ENCODE measurements at places on chromosomes 6 and 20.

GRCh38 chr20:10476319-10476724 lies 41.2 kb downstream of the SLX4IP start:
- no peak for DNase-seq

DNA sequence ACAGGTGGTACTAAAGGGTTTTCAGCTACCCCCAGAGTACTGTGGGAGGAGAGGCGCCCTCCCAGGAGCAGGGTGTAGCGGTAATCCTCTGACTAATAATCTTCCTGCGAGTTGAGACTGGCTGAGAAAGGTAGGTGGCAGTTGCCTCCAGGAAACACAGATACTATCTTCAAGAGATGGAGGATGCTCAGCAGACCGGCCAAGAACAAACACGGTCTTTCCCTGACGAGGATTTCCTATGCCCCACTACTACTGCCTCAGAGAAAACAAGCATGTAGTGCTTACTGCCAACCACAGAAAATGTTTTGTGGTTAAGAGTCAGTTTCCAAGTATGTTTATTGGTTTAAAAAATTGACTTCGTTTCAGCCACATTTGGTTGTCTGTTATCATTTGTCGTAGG lies 26.8 kb downstream of the C6orf89 start:
- no peak for DNase-seq

- peak; percentile 92 for DNase-seq
Observed at GRCh38 chr6:108133594-108134179, 32.1 kb upstream of the NR2E1 start.

- no peak for DNase-seq
Observed at GRCh38 chr6:26520237-26520849, 17.8 kb upstream of the HMGN4 start.

- DNase-seq = peak; percentile 91
Observed at GRCh38 chr6:89411145-89412070, 665 bp downstream of the RRAGD start.

DNA sequence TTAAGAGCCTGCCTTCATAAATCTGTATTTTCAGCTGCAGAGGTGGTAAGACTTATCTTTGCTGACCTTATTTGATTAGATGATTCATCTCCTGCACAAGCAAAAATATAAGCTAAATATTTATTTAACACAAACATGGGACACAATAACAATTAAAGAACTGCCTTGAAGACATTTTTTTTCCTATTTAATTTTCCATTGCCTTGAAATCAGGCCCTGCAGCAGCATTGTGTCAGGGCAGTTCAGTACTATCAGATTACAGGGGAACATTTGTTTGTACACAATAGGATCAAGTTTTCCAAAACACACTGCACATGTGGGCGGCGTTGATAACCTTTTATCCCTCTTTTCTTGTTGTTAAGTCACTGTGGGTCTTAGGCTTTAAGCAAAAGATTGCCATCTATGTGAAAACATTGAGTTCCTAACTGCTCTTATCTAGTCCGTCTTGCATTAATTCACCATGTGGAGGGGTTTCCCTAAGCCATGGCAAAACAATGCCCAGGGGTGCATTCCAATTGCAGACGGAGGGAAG lies 7.4 kb downstream of the ADGRF5 start:
- DNase-seq = no peak

DNA sequence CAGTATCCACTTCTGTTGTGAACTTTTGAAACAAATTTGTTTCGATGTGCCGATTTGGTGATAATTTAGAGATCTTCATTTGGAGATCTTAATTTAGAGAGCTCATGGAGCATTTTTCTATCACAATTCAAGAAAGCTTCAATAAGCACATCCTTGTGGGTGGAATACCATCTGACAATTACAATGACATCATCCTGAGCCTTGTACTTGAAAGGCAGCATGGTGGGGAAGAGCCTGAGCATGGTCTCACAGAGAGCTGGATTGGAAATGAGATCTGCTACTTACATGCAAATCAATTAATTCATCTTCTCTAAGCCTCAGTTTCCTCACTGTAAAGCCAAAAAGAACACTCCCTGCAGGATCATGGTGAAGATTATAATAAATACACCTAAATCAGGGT lies 75.9 kb downstream of the FRK start:
- no peak for DNase-seq

- DNase-seq = no peak
Observed at GRCh38 chr20:49685809-49686208, 27.9 kb downstream of the B4GALT5 start.

DNA sequence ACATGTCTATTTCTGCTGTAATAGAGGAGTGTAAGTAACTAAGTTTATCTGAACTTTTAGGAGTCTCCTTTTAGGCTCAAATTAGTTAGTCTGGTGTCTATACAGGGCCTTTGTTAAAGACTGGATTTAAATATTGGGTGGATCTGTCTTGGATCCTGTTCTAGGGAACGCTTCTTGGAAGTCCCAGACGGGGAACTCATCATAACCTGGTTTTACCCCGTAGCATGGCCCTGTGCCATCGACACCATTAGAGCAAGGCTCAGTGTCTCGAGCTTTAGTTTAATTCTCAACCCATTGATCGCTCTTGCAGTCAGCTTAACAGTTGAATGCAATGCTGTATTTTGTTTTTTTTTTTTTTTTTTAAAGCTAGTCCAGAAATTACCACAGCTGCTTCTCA lies 89.9 kb downstream of the CARMIL1 start:
- no peak for DNase-seq

DNA sequence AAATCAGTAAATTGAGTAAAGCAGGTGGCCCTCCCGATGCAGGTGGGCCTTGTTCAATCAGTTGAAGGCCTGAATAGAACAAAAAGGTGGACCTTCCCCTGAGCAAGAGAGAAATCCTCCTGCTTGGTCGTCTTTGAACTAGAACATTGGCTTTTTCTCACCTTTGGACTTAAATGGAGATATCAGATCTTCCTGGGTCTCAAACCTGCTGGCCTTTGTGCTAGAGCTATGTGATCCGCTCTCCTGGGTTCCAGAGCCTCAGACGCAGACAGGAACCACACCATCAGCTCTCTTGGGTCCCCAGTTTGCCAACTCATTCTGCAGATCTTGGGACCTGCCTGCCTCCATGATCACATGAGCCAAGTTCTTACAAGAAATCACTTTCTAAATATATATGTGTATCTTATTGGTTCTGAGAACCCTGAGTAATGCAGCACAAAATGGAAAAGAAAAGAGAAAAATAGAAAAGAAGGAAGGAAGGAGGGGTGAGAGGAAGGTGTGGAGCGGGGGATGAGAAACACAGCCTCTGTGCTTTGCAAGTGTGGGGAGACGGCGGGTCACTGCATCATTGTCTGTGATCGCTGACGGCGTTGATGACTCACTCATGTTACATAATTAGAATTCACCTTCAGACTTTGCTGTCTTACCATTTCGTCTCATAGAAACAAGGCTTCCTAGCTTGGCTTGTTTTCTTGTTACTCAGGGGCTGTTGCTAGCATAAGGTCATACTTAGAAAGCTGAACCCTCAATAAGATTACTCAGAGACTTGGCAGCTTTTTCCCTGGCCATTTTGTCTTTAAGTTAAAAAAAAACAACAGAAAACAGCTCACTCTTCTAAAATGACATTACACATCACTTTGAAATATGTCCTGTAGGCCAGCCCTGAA lies 85.7 kb upstream of the NEDD9 start:
- DNase-seq = no peak

DNA sequence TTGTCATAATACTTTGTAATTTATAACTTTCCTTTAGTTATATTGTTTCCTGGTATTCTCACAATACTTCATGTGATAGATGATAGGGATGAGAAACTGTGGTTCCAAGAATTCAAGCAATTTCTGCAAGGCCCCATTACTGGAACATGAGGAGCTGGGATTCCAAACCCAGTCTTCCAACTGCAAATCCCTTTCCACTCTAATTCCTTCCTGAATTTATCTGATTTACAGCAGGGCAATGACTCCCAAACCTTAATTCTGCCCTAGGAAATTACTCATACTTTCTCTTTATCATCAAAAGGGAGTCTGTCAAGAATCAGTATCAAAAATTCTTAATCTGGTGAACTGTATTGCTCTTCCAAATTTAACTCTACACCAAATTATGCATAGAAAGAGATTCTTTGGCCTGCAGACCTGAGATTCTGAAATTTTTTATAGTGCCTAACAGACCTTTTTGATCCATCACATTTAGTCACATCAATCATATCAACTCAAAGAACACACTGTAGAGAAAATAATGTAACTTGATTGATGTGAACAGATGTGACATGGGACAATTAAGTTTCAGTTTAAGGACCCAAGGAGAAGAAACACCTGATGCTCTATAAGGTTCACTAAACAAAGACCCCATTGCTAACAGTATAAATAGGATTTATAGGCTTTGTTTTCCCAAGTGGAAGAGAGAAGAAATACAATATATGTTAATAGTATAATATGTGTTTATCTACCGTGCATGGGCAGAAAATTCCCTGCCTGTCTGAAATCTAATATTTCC lies 41.5 kb upstream of the GJA1 start:
- no peak for DNase-seq

- no peak for DNase-seq
Observed at GRCh38 chr6:118324116-118324515, 224.0 kb upstream of the PLN start.

GRCh38 chr6:4320860-4321259 lies 185.5 kb upstream of the ECI2 start:
- no peak for DNase-seq

- DNase-seq = peak; percentile 86
Observed at GRCh38 chr6:17986656-17987446, 584 bp downstream of the KIF13A start.

GRCh38 chr20:51164731-51165130 lies 141.8 kb upstream of the KCNG1 start:
- no peak for DNase-seq

- no peak for DNase-seq
Observed at GRCh38 chr6:82551831-82552230, 188.2 kb downstream of the TPBG start.

GRCh38 chr6:149154261-149154821 lies 163.2 kb upstream of the TAB2 start:
- DNase-seq = no peak

DNA sequence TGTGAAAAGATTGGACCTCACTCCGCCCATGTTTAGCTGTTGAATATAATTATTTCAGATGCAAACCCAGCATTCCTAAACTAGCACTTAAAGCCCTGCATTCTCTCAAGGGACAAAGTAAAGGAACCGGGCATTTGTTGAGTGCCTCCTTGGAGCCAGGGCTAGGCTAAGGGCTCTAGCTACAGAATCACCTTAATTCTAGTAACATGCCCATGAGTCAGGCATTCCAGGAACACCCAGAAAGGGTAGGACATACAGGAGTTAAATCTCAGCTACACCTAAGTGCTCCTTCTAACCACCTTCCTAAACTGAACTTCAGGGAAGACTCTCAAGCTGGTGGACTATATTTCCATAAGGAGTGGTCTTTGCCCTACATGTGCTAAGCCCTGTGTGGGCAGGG lies 89.4 kb downstream of the SLC24A3 start:
- peak; percentile 50 for DNase-seq

DNA sequence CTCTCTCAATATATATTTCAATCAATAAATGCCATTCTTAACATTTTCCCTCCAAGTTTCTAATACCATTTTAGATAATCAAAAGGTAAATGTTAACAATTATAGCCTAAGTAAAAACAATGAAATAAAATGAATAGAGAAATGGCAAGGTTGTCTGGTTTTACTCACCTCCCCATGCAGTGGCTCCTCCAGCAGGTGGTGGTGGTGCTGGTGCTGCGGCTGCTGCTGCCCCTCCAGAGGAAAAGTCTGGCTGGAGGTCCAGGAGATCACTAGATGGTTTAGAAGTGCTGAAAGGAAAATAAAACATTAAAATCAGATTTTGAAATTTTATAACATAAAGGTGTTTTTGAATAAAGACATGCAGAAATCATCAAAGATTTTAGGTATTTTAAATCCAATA lies 93.2 kb downstream of the PRSS35 start:
- DNase-seq = peak; percentile 30

GRCh38 chr6:46014511-46015118 lies 1.0 kb downstream of the CLIC5 start:
- peak; percentile 56 for DNase-seq

DNA sequence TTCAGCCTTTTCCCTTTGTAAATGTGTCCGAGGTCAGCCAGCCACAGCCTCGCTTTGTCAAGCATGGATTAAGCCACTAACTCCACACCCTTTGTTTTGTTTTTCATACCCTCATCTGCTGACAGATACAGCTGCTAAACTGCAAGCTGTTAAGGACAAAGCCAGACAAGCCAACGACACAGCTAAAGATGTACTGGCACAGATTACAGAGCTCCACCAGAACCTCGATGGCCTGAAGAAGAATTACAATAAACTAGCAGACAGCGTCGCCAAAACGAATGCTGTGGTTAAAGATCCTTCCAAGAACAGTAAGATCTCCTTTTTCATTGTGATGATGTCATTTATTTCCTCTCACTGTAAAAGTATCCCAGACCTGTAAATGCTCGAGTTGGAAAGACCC lies 269.3 kb downstream of the ARHGAP18 start:
- no peak for DNase-seq

GRCh38 chr6:128667339-128667858 lies 147.0 kb upstream of the PTPRK start:
- DNase-seq = no peak

- peak; percentile 25 for DNase-seq
Observed at GRCh38 chr6:132400883-132401617, at the start of gene MOXD1. Gene MOXD1, minus strand, starts transcription at chr6:132401475. Its CDS starts 49 bp downstream, at chr6:132401426.

- no peak for DNase-seq
Observed at GRCh38 chr6:149026530-149026942, 279.7 kb downstream of the UST start.

DNA sequence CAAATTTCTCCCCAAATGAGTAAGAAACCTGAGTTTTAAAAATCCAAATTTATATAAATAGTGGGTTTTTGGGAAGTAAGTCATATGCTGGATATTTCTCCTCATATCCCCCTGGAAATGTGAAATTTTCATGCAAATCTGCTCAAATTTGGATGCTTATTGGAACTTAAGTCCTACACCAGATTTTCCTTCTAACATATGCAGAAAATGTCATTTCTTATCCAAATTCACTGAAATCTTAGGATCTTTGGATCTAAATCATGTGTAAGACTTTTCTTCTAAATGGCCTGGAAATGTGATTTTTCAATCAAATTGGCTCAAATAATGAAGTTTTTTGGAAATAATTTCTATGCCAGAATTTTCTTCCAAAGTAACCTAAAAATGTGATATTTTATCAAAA lies 33.0 kb downstream of the ZNF133 start:
- no peak for DNase-seq

GRCh38 chr6:16409531-16410441 lies 171.4 kb downstream of the GMPR start:
- DNase-seq = peak; percentile 51

GRCh38 chr6:61809004-61809595 lies 476.9 kb downstream of the KHDRBS2 start:
- DNase-seq = no peak

GRCh38 chr6:52582446-52582845 lies 5.6 kb upstream of the TRAM2 start:
- DNase-seq = no peak

DNA sequence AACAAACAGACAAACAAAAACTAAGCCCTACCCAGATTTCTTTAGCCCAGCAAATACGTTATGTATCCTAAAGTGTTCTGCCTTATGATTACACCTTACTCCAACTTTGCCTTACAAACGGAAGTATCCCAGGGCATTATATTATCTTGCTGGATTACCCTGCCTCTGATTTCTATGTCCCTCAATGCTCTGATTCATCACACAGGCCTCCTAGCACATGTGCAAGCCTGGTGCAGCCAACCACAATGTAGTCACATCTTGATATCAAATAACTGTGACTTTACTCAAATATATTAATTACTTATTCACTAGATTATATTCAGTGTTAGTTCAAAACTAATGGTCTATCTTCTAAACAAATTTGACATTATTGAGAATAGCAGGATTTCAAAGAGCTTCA lies 598.6 kb downstream of the TBC1D32 start:
- DNase-seq = no peak

GRCh38 chr20:22447447-22447778 lies 137.0 kb downstream of the FOXA2 start:
- no peak for DNase-seq
